ENCODE measurements at places on chromosomes 5 and 9.

DNA sequence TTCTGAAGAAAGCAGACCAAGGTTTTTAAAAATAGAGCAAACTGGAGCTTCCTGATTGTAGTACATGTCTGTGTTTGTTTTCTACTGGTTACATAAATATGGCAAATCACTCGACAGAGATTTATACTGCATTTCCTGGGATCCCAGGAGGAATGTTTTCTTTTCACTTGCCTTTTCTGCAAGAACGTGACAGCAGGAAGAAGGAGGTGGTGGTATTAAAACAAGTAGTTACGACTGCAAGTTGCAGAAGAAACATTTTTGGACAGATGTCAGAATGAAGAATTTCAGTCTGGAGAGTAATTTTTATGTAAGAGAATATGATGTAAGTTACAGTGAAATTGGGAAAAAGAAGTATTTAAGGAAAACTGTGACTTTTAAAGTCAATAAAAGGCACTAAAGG, 253.7 kb upstream of the NFIL3 start:
- DNase-seq, result no peak

- DNase-seq, result no peak
Measured at GRCh38 chr5:140345919-140346347, 470 bp downstream of the HBEGF start.

DNA sequence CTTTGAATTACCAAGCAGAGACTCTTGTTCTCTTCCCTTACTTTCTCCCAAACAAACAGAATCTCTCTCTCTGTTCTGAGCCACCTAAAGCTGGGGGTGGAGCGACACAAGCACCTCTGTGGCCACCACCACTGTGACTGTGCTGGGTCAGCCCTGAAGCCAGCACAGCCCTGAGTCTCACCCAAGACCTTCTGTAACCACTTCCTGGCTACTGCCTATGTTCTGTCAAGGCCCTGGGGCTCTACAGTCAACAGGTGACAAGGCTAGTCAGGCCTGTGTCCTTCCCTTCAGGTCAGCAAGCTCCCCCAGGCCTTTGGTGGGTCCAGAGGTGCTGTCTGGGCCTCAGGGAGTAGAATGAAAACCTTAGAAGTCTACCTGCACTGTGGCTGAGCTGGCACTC, 26.1 kb upstream of the SLC28A3 start:
- DNase-seq, result no peak

DNA sequence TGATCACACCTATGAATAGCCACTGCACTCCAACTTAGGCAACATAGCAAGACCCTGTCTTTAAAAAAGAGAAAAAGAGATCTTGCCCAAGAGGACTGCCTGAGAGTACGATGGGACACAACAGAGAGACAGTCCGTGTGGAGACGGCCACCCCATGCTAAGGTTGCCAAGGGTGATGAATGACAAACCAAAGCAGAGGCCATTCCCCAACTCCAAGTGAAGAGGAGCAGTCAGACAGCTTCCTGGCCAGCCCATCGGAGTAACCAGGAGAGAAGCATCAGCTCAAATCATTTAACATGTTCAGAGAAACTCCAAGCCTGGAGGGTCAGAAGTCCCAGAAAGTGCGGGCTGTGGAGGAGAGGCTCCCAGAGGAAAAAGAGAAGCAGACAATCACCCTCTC, 63.9 kb upstream of the SUB1 start:
- DNase-seq, result no peak

DNA sequence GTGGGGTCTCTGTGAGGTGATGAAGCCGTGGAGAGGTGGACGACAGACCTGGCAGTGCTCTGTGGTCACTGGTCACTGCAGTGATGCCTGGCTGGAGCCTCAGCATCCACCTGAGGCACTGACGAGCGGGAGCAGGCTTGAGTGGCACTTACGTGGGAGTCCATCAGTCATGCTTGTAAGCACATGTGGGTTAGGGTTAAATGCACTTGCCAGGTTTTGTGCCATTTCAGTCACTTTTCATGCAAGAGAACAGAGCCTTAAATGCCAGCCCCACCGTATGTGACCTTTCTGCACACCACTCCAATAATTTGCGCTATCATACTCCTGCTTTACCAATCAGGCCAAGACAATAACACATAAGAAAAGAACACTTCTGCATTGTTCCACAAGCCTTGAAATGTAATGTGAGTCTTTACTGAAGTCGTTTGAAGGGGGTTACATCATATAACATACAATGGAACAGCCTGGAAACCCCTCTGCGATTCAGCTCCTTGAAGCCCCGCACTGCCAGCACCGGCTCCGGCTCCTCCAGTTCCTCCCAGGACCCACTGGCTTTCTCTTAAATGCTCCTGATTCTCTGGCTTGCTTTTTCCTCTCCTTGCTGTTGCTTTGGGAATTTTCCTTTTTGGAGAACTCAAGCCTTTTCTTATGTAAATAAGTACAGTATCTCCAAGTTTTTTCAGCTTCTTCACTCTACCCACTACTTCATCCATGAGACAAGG, 59.4 kb upstream of the CTXN3 start:
- no peak for DNase-seq

- no peak for DNase-seq
Measured at GRCh38 chr5:100826133-100826532, 76.9 kb downstream of the ST8SIA4 start.

Measured in HS-27A (cell line).